Coronary artery (tissue), 2 donors: ENCODE measurements at places on chromosomes 11 and 22.
A peak's percentile ranks its signal among the peaks of the same experiment; 100 is the strongest.

DNA sequence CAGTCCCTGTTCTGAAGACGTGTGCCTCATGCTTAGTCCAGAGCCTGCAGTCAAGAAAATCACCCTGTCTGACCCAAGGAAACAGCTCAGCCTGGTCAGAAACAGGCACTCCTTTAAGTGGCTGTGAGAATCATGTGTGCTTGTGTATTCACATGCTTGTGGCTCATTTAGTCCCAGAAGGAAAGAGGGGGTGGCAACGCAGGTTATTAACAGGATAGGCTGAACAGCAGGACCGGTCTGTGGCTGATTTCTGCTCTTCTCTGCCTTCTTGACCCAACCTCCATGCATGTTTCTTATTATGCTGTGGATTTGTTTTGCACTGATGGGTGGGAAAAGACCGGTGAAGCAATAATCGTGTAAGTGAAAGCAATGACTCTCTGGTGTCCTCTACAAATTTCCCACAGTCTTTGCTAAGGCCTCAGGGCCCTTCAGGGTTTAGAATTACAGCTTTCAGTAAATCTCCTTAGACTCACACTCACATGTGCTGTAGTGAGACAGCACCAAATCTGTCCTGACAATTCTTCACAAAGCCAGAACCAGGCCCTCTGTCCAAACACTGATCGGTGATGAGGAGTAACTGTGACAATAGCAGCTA is 288.1 kb downstream of the ETS1 start:
- no peak for DNase-seq

DNA sequence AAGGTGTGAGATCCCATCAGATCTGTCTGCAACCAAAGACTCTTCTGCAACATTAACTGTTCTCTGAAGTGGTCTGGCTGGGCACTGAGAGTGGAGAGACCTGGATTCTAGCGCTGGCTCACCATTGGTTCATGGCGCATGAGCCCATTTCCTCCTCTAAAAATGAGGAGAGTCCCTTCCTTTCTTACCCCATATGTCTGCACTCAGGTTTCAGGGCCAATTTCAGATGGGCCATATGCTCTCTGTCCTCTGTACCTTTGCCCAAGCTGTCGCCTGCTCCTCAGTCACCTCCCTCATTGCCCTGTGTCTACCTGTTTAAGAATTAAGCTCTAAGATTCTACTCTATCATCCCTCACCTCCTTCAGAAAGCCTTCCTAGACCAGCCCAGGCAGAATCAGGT is 484.7 kb downstream of the INSC start:
- no peak for DNase-seq

DNA sequence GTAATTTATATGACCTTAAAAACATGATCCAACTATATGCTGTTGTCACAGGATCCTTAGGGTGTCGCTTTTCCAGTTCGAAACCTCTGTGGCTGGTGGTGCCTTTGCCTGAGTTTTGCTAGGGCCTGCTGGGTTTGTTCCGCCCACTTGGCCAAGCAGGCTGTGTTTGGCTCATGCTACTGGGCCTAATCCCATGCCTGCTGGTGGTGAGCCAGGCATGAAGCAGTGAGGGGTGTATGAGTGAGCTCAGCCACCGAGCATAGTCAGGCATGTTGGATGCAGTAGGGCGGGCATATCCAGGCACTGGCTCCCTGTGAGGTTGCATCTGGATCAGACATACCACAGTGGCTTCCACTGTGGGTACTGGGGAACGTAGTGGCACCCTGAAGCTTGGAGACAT is 16.3 kb downstream of the NPAT start:
- DNase-seq: no peak

DNA sequence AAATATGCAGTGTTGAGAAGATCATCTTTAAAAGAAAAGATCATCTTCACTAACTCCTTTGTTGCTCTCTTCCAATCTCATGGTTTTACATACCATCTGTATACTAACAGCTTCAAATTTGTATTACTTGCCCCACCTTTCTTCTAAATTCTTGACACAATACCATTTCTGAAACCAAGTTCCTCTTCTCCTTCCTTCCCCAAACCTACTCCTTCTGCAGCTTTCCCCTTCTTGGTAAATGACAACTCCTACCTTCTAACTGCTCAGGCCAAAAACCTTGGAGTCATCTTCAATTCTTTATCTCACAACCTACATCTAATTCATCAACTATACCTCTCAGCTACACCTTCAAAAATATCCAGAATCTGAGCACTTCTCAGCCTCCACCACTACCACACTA is 9.3 kb downstream of the PRCP start:
- no peak for DNase-seq

GRCh38 chr11:69286374-69287371 is 7.3 kb upstream of the MYEOV start:
- no peak for DNase-seq

GRCh38 chr11:44941259-44942021 is 9.2 kb downstream of the TP53I11 start:
- DNase-seq: no peak

- DNase-seq: peak; percentile 84
Observed at GRCh38 chr11:120324932-120325810, at the start of gene TLCD5. Gene TLCD5, plus strand, starts transcription at chr11:120325299. Its CDS starts 2,143 bp downstream, at chr11:120327442.

GRCh38 chr22:37629928-37630327 is 9.5 kb upstream of the SH3BP1 start:
- no peak for DNase-seq

DNA sequence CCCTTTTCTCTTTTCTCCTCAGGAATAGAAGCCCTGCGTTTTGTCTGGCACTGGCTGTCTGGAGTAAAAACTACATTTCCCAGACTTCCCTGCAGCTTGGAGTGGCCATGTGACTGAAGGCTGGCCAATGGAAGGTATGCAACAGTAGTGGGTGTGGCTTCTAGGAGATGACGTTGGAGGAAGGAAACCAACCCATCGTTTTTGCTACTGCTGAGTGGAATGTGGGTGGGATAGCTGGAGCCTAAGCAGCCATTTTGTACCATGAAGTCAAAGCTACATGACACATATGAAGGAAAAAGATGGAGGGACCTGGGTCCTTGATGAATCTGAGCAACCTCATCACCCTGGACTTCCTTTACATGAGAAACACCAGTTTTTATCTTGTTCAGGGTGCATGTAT is 19.6 kb downstream of the FGF3 start:
- no peak for DNase-seq

GRCh38 chr11:82998697-82999096 is 73.0 kb downstream of the RAB30 start:
- no peak for DNase-seq

DNA sequence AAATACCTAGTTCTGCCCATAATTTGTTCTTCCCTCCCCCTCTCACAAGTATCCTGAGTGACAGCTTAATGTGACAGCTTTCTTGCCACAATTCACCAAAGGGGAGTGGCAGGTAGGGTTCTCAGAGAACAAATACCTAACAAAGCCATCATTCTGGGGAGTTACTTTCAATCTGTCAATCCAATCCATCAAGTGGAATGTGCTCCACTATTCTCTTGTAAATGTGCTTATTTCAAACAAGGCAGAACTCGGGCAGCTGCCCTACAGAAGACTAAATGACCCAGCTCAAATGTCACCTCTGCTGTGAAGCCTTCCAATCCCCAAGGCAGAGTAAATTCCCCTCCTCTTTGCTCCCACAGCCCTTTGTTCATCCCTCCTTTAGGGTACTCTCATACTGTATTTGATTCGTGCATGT is 27.8 kb downstream of the LGR4 start:
- DNase-seq: no peak

DNA sequence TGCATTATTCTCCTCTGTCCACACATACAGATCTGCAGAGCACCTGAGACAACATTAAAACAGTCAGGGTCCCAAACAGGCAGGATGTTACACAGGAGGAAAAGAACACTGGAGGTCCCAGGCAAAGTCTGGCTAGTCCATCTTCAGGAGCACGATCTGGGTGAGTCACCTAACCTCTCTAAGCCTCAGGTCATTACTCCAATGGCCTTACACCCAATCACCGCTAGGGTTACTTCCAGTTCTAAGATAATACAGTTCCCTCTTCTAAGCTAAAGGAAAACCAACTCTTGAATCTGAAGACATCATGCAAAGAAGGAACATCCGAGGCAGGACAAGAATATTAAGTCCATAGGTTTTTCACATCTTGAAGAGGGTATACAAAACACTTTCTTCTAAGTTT is 24.5 kb downstream of the ASCC2 start:
- no peak for DNase-seq

GRCh38 chr22:28106617-28107016 is 187.6 kb upstream of the PITPNB start:
- no peak for DNase-seq

DNA sequence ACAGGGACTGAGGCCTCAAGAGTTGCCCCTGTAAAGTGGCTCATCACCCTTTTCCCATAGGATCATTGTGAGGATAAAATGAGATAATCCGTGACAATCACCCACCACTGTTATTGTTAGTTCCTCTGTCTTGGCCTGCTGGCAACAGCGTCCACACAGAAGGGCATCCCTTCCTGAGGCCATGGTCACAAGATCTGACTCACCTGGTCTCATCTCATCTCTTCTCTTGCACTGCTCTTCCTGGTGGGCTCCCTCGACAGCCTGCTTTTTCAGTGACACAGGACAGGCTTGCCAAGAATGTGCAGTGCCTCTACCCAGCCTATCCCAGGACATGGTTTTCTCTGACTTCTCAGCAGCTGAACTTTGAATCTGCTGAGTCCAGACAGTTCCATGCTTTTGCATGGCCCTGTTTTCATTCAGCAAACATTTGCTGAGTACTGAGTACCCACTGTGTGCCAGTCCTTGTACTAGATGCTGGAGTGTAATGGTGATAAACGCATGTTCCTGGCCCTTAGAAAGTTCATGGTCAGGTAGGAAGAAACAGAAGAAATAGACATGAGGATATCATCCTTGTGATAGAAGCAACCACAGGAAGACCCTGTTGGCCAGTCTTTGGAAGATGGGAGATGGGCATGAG is 3.3 kb downstream of the STX3 start:
- no peak for DNase-seq

- no peak for DNase-seq
Observed at GRCh38 chr11:31714840-31715239, 96.3 kb downstream of the PAX6 start.

GRCh38 chr11:18000760-18001159 is 12.1 kb downstream of the SERGEF start:
- no peak for DNase-seq

GRCh38 chr11:114080219-114080618 is 20.7 kb downstream of the ZBTB16 start:
- no peak for DNase-seq

- no peak for DNase-seq
Observed at GRCh38 chr11:20022363-20023081, 137.8 kb downstream of the DBX1 start.

GRCh38 chr11:68690671-68691401 is 6.5 kb downstream of the GAL start:
- DNase-seq: no peak

- no peak for DNase-seq
Observed at GRCh38 chr22:42692239-42693054, 28.2 kb downstream of the A4GALT start.
